Smooth muscle cell of the umbilical artery (primary cell): ENCODE measurements at places on chromosomes 1 and 21. TPM values are rescaled to one million over a fixed set of nuclear protein-coding genes. Genes with fewer than 3 reads are reported as not detected.

The NBPF4 gene
- total RNA-seq, result not detected in 2 replicates

The SLC30A2 gene
- not detected in 2 replicates for total RNA-seq

The TRIM46 gene
- total RNA-seq, result 5.6 and 10.7 TPM in 2 replicates

The TNFRSF4 gene
- under 0.01 and 0.14 TPM in 2 replicates for total RNA-seq
